ENCODE measurements at places on chromosomes 2 and 18.
A peak's percentile ranks its signal among the peaks of the same experiment; 100 is the strongest.

DNA sequence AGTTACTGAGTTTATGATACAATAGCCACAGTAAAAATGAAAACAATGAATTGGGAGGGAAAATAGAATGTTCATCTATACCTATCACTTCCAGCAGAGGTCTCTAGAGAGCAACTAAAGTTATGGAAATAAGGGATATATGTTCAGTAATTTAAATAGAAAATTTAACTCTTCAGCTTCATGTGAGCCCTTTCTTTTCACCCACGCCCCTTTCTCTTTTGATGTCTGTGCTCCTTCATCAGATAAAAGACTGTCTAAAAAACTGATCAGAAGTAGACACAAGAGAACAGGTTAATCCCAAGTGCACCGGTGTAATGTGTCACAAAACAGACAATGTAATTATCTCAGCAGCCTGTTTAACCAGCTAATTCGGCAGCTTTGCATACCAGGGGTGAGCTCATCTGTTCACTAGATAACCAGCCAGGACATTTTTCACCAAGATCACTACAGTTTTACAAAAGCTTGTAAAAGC is 238.5 kb upstream of the ERBB4 start:
- DNase-seq = peak; percentile 54

GRCh38 chr2:179861027-179861415 is 391 bp downstream of the ZNF385B start:
- DNase-seq = peak; percentile 16

DNA sequence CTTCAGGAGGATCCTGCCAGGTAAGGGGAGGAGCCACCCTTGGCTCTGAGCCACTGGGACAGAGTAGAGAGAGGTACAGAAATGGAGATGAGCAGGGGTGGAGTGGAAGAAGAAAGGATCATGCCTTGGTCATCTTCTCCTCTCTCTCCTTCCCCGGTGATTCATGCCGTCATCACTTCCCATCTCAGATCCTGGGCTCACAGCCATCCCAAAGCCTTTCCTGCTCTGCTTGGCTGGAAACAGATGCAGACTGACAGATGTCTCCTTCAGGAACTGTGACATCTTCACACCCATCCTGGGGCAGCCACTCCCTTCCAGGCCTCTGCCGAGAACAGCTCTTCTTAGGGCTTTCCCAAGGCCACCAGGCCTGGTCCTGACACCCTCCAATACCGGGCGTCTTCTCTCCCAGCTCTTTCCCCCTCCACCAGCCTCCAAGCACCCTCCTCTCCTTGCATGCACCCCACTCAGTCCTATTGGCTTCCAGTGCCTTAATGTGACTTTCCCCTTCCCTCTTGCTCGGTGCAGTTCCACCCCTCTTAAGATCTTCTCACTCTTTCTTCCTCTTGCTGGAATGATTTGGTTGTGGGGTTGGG is 58.3 kb upstream of the TNP1 start:
- DNase-seq = peak; percentile 46

GRCh38 chr2:152415231-152415642 is 80.3 kb downstream of the FMNL2 start:
- DNase-seq = peak; percentile 30

DNA sequence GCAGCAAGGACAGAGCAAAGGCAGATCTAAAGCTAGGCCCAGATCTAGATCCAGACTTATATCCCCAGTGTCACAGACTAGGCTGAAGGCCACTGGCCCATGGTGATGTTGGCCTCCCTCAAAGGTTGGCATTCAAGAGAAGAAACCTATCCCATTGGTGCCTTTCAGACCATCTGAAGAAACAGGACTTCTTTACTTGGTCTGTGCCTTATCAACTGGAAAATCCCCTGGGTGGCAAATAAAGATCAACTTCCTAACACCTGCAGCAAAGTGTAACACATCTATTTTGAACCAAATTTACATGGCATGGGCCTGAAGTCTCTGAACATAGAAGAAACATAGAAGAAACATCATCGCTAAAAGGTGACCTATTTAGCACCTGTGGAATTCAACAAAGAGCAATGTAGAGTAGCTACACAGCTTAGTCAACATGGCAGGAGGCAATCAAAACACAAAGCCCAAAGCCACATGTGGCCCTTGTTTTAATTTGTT is 35.8 kb downstream of the METTL4 start:
- DNase-seq = no peak

DNA sequence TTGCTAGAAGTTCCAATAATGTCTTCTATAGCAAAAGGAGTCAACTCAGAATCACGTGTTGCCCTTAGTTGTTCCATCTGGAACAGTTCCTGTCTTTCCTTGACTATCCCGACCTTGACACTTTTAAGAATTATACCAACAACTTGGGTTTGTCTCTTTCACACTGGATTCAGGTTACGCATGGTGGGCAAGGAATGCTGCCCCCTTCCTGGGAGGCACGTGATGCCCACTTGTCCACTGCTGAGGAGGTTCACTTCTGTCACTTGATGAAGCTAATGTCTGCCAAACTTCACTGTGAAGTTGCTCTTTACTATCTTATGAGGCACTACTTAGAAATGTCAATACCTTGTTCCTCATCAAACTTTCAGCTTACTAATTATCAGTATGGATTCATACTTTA is 5.3 kb downstream of the COX5B start:
- no peak for DNase-seq

- no peak for DNase-seq
Measured at GRCh38 chr2:75018162-75018561, 59.7 kb downstream of the POLE4 start.

DNA sequence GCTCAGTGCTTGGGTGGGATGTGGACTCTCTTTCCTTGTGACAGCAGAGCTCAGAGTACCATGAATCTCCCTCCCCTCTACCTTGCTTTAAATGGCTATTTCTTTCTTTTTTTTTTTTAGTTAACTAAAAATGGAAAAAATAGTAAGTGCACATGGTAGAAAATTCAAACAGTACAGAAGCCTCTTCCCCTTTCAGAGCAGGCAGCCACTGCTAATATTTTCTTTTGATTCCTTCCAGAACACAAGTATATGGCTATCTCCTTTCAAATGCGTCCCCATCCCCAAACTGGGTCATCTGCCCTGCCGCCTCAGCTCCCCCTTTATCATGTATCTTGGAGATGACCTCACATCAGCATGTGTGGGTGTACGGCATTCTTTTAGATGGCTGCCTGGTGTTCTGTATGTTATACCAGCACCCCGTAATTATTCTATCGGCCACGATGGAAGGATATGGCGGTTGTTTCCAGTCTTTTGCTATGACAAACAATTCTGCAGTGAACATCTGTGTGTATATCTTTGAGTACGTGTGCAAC is 70.5 kb upstream of the DLX2 start:
- DNase-seq = no peak

- peak; percentile 10 for DNase-seq
Measured at GRCh38 chr2:190582736-190583506, 48.4 kb upstream of the NEMP2 start.

- no peak for DNase-seq
Measured at GRCh38 chr2:149652926-149653325, 65.4 kb upstream of the MMADHC start.

GRCh38 chr18:35512761-35513160 is 15.0 kb upstream of the INO80C start:
- no peak for DNase-seq

GRCh38 chr2:179019260-179019659 is 30.7 kb downstream of the CCDC141 start:
- no peak for DNase-seq
